ENCODE measurements at places on chromosomes 5 and 9.
A peak's percentile ranks its signal among the peaks of the same experiment; 100 is the strongest.

GRCh38 chr5:110256298-110256697 lies 470.2 kb downstream of the TMEM232 start:
- no peak for DNase-seq

DNA sequence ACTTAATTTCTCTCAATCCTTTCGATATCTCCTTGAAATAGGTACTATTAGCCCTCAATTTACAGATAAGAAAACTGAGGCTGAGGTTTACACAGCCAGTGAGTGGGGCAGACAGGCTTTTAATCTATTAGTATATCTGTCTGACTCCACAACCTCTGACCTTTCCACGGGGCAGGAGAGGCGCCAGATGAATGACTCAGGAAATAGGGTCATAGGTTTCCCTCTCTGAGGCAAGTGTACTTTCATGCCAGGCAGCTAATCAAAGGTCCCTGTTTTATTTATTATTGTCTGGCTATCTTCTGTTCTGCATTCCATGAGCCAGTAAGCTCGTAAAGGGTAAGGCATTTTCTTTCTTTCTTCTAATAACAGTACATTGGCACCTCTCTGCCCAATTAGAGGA lies 79.6 kb upstream of the KLF4 start:
- DNase-seq, result no peak

DNA sequence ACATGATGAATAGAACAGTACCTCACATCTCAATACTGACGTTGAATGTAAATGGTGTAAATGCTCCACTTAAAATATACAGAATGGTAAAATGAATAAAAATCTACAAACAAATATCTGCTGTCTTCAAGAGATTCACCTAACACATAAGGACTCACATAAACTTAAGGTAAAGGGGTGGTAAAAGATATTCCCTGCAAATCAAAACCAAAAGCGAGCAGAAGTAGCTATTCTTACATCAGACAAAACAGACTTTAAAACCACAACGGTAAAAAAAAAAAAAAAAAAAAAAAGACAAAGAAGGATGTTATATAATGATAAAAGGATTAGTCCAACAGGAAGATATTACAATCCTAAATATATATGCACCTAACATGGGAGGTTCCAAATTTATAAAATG lies 214.0 kb upstream of the MAST4 start:
- DNase-seq, result no peak

DNA sequence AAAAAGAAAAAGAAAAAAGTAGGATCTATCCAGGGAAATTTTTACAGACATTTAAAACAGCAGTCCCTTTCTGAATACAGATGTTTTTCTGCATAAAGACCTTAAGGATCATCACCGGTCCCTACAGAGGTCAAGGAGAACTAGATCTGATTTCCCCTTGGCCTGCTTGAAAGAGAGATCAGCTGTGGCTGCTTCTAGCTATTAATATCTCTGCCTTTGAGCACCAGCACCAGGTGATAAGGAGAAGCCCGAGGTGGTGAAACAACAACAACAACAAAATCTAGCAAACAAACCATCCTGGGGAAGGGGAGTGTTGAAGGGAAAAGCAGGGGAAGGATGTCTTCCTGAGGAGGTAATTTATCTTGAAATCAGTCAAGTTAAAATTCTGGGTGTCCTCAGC lies 42.1 kb downstream of the ZNF366 start:
- no peak for DNase-seq

GRCh38 chr9:88007291-88007650 lies 32.9 kb upstream of the CDK20 start:
- peak; percentile 35 for DNase-seq

GRCh38 chr5:57600321-57600720 lies 117.7 kb upstream of the ACTBL2 start:
- DNase-seq, result no peak

- no peak for DNase-seq
Measured at GRCh38 chr5:136162008-136162407, 29.4 kb downstream of the SMAD5 start.

- no peak for DNase-seq
Measured at GRCh38 chr9:109733690-109734089, 46.3 kb upstream of the PALM2AKAP2 start.

GRCh38 chr9:123096987-123097386 lies 63.5 kb downstream of the GPR21 start:
- DNase-seq, result no peak

GRCh38 chr9:98144076-98144475 lies 25.1 kb upstream of the TRIM14 start:
- DNase-seq, result no peak

GRCh38 chr9:115038178-115038577 lies 79.8 kb downstream of the TNC start:
- no peak for DNase-seq

- no peak for DNase-seq
Measured at GRCh38 chr5:176743136-176743861, 67.1 kb upstream of the UNC5A start.

- no peak for DNase-seq
Measured at GRCh38 chr5:84693256-84693655, 308.6 kb upstream of the EDIL3 start.

DNA sequence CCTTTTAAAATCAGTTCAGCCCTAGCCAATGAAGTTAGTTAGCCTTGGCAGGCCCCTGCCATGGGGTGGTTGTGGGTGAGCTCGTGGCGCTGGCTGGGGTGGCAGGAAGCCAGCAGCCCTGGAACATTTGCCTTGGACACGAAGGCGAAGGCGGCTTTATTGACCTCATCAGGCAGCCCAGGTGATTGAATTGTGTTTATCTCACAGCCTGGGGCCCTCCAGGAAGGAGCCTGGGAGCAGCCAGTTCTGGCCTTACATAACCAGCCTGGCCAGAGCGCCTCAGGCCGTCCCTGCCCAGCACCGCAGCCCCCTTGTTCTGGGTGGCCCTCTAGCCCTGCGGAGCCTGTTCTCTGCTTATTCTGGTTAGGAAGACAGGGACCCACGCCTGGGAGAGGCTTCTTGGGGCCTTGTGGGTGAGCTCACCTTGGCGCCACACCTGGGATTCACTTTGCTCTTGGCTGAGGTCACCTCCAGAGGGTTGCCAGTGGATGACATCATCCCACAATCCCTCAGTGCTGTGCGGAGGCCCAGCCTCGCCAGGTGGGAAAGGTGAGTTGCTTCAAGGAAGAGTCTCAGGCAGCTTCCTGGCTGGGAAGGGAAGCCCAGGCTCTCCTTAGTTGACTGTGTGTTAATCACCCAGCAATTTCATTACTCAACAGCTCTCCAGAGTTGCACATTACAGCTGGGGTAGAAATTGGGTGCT lies 54.4 kb upstream of the RPL26L1 start:
- no peak for DNase-seq

DNA sequence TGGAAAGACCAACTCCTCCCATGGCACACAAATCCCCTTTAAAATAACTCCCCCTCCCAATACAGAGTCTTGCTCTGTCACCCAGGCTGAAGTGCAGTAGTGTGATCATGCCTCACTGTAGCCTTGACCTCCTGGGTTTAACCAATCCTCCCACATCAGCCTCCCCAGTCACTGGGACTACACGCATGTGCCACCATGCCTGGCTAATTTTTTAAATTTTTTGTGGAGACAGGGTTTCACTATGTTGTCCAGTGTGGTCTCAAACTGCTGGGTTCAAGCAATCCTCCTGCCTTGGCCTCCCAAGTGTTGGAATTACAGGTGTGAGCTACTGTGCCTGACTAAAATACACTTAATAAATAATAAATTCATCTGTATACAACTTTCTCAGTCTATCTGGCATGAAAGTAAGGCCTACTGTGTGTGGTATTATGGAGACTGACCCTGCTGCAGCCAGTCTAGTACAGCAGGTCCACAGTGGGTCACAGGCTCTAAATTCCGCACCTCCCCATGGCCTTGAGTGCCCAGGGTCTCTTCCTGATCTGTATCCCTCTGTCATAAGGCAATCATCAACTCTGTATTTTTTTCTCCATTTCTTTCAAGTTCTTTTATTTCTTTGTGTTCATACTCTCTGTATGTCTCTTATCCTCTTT lies 169.4 kb downstream of the MAPKAP1 start:
- no peak for DNase-seq

DNA sequence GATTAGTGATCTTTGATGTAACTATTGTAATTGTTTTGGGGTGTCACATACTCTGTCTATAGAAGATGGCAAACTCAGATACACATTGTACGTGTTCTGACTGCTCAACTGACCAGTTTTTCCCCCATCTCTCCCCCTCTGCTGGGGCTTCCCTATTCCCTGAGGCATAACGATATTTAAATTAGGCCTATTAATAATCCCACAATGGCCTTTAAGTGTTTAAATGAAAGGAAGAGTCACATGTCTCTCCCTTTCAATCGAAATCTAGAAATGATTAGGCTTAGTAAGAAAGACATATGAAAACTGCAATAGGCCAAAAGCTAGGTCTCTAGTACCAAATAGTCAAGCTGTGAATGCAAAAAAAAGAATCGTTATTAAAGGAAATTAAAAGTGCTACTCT lies 265.6 kb downstream of the TMEM232 start:
- no peak for DNase-seq

- DNase-seq, result no peak
Measured at GRCh38 chr9:14212077-14212476, 101.9 kb downstream of the NFIB start.

- DNase-seq, result peak; percentile 51
Measured at GRCh38 chr5:134503088-134503936, 22.2 kb upstream of the JADE2 start.

- DNase-seq, result no peak
Measured at GRCh38 chr5:112570708-112571444, 151.8 kb upstream of the EPB41L4A start.

GRCh38 chr5:115453391-115454095 lies 91.0 kb downstream of the FEM1C start:
- DNase-seq, result no peak

DNA sequence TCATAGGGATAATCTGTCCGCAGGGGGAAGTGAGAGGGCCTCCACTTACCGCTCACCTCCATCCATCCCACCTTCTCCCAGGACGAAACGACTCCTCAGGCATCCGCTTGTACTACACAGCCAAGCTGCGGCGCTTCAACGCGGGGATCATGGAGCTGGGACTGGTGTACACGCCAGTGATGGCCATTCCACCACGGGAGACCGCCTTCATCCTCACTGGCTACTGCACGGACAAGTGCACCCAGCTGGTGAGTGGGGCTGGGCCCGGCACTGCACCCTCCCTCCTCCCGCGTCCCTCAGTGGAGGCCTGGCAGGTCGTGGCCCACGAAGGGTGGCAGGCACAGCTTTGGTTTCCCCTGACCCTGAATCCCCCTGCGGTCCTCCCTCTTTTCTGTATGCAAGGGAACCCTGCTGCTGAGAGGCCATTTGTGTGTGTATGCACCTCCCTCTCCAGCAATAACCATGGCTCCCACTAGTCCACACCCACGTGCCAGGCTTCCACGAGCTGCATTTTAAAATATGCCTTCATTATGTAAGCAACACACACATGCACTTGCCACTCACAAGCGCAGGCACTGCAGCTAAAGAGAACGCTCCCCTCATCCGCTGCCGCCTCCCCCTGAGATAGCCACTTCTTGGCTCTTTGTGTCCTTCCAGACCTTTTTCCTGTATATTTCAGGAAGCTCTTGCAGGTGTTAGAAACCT lies 11.8 kb downstream of the DBH start:
- no peak for DNase-seq

- DNase-seq, result no peak
Measured at GRCh38 chr5:439636-440035, 3.3 kb upstream of the EXOC3 start.

- peak; percentile 9 for DNase-seq
Measured at GRCh38 chr9:109013679-109014607, 644 bp upstream of the CTNNAL1 start.

GRCh38 chr9:110256380-110257096 lies at the start of gene TXN:
TXN (minus strand) TSS chr9:110256507; CDS start chr9:110256435, 72 bp downstream.
- peak; percentile 83 for DNase-seq

- DNase-seq, result no peak
Measured at GRCh38 chr5:168353216-168353957, 61.9 kb downstream of the WWC1 start.

GRCh38 chr5:32193591-32193990 lies 19.5 kb upstream of the GOLPH3 start:
- no peak for DNase-seq

- no peak for DNase-seq
Measured at GRCh38 chr5:17808566-17808965, 174.3 kb downstream of the TAF11L14 start.

DNA sequence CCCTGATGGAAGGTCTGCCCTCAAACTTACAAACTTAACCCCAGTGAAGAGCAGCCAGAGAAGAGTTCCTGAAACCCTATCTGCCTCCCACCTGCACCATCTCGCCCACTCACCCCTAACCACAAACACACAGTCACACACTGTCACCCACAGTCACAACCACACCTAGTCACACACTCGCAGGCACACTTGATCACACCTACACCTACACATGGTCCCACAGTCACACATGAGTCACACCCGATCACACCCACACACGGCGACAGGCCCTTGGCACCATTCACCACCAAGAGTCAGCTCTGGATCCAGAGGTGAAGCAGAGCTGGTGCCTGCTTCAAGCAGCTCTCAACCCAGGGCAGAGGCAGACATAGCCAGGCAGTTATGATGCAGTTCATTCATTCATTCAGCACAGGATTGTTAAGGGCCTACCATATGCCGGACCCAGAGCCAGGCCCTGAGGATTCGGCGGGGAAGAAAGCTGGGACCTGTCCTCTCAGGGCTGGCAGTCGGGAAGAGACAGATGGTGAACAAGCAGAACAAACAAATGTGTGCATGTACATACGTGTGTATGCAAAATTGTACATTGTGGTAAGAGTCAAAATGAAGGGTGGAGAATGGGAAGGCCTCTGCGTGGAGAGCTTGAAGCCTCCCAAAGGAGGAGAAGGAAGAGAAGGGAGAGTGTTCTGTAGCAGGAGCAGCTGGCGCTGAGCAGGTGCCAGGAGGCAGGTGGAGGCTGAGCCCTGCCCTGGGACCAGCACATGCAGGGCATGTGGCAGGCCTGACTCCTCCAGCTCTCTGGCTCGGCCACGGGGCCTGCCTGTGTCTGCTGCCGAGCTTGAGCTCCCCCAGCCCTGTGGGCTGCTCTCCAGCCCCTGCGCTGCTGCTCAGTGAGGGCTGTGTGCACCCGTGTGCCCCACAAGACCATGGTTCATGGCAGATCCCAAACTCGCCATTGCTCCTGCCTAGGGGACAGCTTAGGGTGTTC lies 6.4 kb downstream of the TSPAN17 start:
- DNase-seq, result peak; percentile 47

DNA sequence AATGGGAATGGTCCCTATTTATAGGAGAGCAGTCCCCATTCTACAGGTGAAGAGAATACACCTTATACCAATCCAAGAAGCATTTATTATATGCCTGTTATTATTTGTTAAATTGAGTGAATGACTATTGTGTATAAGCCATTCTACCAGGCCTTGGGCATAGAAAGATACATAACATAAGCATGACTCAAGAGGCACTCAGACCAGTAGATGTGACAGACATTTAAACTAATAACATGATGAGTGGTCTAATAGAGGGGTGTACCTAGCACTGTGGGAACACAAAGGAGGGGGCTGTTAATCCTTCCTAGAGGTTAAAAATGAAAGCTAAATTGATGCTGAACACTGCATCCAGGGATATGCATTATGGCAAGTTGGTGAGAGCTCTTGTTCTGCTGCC lies 145.0 kb upstream of the TNC start:
- no peak for DNase-seq
